ENCODE measurements at places on chromosomes 7 and 10.

GRCh38 chr7:1060315-1061072, 16.1 kb downstream of the GPR146 start:
- DNase-seq: peak; percentile 65

- no peak for DNase-seq
These were observed 23.9 kb downstream of the AUTS2 start for GRCh38 chr7:69622014-69622835.

DNA sequence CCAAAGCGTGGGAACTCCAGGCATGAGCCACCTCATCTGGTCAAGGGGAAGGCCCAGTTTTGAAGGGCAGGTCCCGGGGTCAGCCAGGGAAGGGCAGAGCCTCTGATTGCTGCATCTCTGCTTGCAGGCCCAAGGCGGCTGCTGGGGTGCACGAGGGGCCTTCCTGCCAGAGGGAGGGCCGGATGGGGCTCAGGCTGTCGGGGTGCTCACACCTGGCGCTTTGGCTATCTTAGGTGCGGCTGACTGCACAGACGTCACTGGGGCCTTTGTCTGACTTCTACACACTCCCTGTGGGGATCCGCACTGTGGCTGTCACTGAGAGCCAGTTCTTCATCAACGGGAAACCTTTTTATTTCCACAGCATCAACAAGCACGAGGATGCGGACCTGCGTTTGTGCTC, 68.7 kb downstream of the ZNF727 start:
- no peak for DNase-seq

DNA sequence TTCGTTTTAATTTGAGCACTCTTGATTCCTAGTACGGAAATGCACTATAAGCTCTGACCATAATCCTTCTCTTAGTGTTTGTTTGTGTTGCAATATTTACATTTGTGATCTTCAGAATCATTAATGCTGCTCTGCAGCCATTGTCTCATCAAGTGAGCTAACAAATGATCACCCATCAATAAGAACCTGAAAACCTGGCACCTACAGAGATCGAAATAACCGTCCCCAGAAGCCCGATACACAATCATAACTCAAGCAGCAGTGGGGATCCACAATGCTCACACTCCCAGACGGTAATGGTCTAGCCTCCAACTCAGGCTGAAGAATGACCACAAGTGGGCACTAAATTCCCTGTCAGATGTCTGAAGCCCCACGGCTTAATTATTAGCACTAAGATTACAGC, 156.0 kb upstream of the NFE2L3 start:
- DNase-seq: no peak

- DNase-seq: no peak
These were observed 9.6 kb downstream of the UNCX start for GRCh38 chr7:1242256-1242605.

GRCh38 chr7:16604054-16604453, 41.5 kb downstream of the ANKMY2 start:
- no peak for DNase-seq

- DNase-seq: no peak
These were observed 623.7 kb downstream of the PARD3 start for GRCh38 chr10:34191406-34191805.

DNA sequence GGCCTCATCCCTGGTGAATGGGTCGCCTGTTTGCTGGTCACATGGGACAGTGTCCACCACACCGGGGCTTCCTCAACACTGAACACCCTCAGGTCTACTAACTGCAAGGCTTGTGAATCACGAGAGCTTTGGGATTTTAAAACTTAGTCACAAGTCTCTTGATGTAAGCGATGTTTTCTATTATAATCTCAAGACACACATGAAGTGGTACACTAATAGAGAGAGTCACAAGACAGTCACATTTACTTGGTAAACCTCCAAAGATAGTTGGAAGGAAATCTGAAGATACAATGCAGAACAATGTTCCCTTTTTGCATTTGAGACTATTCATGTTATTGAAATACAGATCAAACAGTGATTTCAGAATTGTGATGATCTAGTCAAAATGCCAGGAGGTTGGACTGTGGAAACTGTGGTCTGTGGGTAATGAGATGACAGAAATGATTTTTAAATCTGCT, 233.1 kb upstream of the KLF6 start:
- DNase-seq: no peak

GRCh38 chr7:138480527-138480926, 20.5 kb downstream of the TRIM24 start:
- DNase-seq: no peak

- no peak for DNase-seq
These were observed 2.4 kb downstream of the ANKRD22 start for GRCh38 chr10:88849234-88849633.

DNA sequence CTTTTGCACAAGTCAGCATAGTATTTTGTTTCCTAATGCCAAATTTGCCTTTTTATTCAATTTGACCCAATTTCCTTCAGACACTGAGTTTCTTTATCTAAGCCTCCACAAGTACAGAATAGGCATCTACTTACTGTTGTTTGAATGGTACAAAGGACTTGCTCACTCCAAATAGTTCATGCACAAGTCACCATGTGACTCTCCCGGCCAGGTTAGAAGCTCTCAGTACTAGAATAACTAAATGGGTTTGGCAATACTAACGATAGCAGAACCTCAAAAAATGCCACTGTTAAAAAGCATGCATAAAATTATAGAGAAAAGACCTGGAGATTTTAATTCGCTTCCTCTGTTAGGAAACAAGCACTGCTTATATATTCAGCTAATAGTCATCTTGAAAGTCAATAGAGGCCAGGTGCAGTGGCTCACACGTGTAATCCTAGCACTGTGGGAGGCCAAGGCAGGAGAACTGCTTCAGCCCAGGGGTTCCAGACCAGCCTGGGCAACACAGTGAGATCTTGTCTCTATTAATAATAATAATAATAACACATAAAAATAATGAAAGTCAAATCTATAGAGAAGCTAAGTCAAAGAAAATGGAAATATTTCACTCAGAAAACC, 335.8 kb upstream of the MBL2 start:
- no peak for DNase-seq

- DNase-seq: no peak
These were observed 19.4 kb upstream of the BPGM start for GRCh38 chr7:134627109-134627774.

DNA sequence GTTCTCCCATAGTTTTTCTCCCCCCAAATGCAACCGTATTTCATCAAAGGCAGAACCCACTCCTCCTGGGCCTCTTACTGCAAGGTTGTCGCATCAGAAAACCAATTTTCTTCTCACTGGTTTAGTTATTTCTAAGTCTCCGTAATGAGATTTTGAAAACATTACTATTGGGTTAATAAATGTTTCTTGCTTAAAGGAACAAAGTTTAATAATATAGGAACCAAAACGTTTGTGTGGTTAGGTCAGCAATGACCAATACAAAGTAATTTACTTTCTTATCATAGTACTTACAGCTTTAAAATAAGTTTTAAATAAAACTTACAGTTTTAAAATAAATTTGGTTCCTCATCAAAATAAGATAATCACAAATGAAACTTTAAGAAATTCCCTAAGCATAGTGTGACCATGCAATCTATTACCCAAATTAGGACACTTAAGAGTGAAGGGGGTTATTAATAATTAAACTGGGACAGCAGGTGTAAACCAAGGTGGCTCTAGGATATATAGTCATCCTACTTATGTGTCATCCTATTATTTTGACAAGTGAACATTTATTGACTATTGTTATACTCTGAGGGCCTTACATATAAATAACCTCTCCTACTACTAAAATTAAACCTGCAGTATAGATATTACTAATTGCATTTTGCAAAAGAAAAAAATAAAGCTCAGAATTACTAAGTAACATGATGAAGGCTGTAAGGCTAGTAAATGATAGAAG, 415.4 kb upstream of the LRRN3 start:
- no peak for DNase-seq

- DNase-seq: no peak
These were observed 496 bp downstream of the BRI3 start for GRCh38 chr7:98281757-98282606.

- DNase-seq: peak; percentile 75
These were observed 501.6 kb downstream of the GALNT17 start for GRCh38 chr7:71633551-71634008.

- no peak for DNase-seq
These were observed 21.8 kb upstream of the HIPK2 start for GRCh38 chr7:139799586-139799985.

DNA sequence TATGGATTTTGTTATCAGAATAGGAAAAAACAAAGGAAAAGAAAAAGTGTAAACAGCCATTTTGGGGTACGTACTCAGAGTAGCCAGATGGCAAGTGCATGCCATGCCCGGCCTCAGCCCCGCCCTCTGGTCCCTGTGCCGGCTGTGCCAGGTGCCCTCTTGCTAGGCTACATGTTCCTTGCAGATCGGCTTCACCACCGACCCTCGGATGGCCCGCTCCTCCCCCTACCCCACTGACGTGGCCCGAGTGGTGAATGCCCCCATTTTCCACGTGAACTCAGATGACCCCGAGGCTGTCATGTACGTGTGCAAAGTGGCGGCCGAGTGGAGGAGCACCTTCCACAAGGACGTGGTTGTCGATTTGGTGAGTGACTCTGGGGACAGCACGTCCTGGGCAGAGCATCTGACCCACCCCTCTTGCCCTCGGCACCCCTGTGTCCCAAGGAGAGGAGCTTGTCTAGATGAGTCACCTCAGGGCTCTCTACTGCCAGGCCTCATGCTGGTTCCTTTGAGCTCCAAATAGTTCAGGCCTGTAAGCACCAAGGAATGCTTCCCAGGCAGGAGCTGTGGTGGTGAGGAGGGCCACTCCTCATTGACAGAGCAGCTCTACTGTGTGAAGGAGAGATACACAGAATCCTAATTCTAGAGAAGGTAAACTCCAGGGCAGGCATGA, 54.9 kb upstream of the ZMIZ2 start:
- no peak for DNase-seq

GRCh38 chr7:94458041-94458440, 51.6 kb upstream of the CASD1 start:
- DNase-seq: no peak

DNA sequence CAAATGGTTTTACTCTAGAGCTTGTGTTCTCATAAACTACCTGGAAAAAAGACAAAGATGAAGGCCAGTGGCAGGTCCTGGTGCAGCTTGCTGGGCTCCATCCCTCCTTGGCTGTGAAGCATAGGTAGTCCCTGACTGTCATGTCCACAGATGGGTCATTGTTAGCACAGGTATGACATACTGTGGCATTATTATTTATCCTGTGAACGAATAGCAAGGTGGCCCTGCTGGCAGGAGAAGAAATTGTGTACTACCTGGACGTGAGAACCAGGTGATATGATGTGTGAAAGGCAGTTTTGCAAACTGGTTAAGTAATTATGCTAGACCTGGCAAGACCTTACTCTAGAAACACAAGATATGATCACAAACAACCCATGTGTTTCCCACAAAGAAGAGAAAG, 63.9 kb downstream of the CCDC71L start:
- DNase-seq: no peak

- DNase-seq: peak; percentile 57
These were observed 32.1 kb upstream of the CHST15 start for GRCh38 chr10:124125305-124126116.

- DNase-seq: no peak
These were observed 5.3 kb upstream of the DGKI start for GRCh38 chr7:137852108-137852507.

- DNase-seq: no peak
These were observed 1.3 kb downstream of the PTN start for GRCh38 chr7:137342265-137342664.

GRCh38 chr7:22725585-22725984, 1.4 kb upstream of the IL6 start:
- DNase-seq: no peak

DNA sequence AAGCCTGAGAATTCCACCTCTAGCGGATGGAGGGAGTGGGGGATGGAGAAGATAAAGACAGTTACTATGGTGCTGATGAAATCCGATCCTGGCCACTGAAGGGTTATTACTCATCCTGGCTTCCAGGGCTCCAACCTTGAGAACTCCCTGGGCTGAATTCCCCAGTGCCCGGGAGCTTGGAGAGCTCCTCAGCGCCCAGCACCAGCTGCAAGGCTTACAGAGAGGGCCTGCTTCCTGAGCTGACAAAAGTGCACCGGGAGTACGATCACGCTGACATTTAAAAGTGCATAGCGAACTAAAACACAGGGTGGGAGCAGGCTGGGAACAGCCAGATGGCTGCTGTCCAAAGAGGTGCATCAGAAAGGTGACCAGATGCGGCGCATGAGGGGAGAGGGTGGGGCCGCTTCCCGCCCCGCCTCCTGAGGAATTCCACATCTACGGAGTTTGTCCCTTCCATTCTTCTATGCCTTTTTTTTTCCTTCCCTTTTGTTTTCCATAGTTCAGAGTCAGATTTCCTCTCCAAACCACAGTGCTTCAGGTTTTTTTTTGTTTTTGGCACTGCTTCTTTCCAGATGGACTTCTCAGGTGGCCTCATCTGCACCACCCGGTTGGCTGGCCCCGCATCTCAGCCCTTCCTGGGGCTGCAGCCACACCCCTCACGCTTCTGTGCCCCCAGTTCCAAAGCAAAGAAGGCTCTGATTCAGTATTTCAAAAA, 62.4 kb upstream of the MKRN1 start:
- DNase-seq: peak; percentile 86

- DNase-seq: no peak
These were observed 40.1 kb downstream of the HHEX start for GRCh38 chr10:92729886-92730285.

DNA sequence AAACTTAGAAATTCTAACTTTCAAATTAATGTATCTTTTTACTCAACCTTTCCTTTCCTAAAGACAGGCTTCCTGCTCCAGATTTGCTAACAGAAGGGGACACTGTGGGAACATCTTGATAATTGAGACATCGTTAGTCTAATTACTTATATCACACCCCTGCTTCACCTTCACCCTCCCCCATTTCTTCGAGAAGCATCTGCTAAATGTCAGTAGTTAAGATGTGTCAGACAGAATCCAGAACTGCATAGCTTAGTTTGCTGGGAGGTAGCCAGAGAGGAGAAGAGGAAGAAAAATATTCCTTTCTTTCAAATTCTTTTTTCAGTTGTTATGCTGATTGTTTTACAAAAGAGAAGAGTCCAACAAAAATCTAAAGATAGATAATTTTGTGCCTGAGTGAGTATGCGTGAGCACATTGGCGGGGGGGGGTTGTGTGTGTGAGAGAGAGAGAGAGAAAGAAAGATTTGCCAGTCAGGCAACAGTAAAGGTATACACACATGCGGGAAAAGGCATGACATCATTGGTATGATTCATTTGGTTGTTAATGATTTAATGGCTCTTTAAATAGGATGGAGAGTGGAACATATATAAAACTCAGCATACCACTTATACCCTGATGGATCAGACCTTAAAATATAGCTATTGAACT, 192.4 kb downstream of the PTN start:
- no peak for DNase-seq

DNA sequence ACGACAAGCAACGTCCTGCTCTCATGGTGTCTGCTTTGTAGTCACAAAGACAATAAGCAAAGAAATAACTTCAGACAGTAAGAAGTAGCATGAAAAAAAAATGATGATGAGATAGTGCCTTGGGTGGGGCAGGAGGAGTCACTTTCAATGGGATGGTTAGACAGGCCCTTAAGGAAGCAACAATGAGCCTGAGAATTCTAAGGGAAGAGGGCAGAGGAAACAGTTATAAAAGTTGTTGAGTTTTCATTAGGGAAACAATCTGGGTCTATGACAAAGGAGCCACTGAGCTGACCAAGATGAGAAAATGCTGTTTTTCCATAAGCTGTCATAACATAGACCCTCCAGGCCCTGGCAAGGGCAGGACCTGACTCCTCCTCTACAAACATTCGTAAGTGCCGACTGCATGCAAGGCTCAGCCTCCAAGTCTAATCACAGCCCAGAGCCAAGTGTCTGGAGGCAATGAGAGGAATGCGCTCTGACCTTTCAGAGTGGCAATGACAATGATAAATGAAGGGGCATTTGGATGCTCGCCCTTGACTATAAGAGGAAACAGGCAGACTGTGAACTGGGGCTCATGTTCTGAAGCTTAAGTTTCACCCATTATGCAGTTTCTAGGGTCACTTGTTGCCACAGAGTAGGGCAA, 43.7 kb downstream of the PPP1R3C start:
- DNase-seq: no peak

Measured in H9 (cell line).